Urothelium cell line (cell line): ENCODE measurements at places on chromosomes 6 and 20.

DNA sequence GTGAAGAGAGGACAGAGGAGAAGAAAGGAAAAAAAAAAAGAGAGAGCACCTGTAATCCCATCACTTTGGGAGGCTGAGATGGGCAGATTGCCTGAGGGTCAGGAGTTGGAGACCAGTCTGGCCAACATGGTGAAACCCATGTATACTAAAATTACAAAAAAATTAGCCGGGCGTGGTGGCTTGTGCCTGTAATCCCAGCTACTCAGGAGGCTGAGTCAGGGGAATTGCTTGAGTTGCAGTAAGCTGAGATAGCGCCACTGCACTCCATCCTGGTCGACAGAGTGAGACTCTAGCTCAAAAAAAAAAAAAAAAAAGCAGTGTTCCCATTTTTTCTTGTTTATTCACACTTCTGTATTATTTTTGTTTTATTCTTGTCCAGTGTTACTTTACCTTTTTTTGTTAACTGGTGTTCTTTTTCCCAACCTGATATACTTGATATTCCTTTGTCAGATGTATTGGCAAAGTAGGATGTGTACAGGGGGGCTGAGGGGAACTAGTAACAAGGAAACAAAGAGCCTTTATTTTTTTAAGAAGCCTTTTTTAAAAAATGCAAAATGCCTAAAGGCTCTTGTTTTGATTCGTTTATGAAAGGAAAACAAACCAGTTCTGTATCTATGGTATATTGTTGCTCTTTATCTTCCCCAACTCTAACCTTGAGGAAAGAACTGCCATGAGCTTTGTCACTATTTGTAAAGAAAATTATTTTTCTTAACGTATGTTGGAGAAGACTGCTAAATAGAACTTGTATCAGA is 22.3 kb downstream of the COL19A1 start:
- DNase-seq: no peak

DNA sequence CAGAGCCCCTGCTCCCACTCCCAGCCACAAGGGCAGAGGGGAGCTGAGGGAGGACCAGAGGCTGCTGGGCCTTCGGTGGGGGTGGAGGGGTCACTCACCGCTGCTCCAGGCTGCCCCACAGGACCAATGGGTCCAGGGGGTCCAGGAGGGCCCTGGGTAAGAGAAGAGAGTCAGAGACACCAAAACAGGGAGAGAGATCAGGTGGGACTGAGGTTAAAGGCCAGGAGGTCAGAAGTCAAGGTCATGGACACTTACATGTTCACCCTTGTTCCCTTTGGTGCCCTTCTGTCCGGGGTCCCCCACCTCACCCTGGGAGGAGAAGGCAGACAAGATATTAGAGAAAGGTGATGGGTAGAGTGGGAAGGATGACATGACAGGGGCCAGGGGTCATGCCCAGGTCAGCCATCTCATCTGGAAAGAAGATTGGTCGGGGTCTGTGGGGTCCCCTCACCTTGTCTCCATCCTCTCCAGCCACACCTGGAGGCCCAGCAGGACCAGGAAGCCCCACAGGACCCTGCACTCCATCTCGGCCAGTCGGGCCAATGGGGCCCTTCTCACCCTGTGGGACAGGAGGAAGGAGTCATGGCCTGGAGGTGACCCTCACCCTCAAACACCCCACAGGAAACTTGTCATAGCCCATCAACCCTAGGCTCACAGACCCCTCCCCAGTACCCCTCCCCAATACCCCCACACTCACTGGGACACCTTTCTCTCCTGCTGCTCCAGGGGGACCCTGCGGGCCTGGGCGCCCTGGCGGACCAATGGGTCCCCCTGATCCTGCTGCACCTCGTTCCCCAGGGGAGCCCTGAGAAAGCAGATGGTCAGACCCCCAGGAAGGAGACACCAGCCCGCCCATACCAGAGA is 21.0 kb downstream of the COL11A2 start:
- DNase-seq: no peak

DNA sequence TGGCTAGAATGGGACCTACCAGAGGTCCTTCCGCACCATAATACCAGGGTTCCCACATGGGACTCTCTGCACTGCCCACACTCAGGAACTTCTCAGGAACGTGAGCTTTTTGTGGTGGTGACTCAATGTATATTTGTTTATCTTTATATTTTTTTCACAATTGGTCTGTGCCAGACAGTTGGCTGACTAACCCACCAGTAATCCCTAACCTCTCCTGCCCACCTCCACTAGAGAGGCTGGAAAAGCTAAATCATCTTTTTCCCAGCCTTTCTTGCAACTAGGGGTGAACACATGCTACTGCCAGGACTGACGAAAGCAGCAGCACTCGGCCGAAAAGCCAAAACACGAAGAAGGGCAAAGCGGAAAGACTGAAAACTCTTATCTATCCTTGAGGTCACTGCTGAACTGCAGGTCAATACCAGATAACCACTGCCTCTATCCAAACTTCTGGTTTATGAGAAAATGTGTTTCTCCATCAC is 112.9 kb downstream of the TRERF1 start:
- DNase-seq: peak; percentile 89

DNA sequence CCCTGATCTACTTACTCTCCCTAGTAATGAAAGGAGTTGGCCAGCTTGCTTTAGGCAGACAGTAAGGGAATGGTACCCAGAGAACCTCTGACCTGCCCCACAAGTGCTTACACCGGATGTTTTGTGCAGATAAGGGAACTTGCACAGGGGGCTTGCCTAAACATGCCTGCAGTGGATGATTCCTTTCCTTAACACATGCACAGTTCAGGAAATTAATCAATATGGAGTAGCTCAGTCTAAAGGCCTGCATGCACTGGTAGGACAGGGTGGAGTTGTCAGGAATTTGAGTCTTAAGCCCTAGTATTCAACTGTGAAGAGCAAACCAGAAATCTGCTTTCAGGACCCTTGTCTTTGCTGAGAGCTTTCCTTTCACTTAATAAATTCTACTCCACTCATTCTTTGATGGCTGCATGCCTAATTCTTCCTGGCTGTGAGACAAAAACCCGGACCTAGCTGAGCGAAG is 3.9 kb upstream of the TRIM38 start:
- DNase-seq: no peak

GRCh38 chr6:148398244-148398643 is 55.6 kb downstream of the SASH1 start:
- no peak for DNase-seq

- DNase-seq: no peak
These were observed 74.7 kb downstream of the BTBD3 start for GRCh38 chr20:11992426-11992825.

DNA sequence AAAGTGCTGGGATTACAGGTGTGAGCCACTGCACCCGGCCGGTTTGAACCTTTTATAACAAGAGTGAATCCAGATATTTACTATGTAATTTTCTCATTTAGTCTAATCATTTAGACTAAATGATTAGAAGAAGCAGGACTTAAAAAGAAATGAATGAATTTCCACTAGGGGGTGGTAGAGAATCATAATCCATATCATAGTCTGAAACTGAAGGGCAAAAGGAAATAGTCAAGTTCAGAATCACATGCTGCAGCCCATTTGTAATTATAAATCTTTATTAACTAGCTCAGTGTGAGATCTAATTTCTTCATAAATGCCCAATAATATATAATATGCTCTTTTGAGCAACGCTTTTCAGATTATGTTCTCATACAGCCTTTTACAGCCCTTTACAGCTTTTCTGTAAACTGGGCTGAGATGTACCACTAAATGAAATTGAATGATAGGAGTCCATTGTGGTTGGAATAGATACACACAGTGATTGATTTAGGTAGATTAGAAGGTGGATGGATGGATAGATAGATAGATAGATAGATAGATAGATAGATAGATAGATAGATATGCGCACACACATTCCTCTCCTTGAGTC is 31.8 kb downstream of the PSMB9 start:
- DNase-seq: peak; percentile 34

GRCh38 chr6:1001655-1002349 is 308.9 kb upstream of the EXOC2 start:
- no peak for DNase-seq

DNA sequence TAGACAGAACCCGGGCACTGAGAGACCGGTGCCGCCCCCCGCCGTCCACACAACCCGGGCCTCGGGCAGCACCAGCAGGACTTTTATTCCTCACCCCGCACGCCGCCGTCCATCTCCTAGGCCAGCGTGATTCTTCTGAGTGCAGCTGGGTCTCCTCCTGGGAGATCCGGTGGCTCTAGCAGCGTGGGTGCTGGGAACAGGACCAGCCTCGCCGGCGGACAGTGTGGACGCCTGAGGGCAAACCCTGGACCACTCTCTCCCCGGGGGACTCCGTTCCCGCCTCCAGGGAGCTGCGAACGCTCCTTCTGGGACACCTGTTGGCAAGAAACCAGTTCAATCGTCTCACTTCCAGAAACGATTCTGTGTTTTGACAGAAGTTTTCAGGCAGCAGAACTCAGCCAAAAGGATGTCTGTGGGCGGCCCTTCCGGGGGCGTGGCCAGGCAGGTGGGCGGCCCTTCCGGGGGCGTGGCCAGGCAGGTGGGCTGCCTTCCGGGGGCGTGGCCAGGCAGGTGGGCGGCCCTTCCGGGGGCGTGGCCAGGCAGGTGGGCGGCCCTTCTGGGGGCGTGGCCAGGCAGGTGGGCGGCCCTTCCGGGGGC is 130.7 kb downstream of the DLL1 start:
- peak; percentile 82 for DNase-seq

DNA sequence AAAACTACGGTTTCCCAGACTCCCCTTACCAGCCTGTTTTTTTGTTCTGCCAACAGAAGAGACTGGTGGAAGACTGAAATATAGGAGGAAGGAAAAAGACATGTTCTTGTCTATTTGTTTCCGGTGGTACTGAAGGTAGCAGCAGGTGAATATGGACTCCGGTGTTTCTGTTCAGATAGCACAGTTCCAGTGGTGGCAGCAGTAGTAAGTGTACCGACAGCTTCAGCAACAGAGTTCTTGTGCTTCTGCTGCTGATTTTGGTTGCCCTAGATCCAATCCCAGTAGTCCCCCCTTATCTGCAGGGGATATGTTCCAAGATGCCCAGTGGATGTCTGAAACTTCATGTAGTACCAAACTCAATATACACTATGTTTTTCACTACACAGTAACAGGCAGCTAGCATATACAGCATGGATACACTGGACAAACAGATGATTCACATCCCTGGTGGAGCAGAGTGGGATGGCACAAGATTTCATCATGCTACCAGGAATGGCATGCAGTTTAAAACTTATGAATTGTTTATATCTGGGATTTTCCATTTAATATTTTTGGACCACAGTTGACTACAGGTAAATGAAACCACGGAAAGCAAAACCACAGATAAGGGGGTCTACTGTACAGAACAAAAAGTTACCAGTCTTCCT is 301.8 kb downstream of the BTBD9 start:
- DNase-seq: peak; percentile 23

DNA sequence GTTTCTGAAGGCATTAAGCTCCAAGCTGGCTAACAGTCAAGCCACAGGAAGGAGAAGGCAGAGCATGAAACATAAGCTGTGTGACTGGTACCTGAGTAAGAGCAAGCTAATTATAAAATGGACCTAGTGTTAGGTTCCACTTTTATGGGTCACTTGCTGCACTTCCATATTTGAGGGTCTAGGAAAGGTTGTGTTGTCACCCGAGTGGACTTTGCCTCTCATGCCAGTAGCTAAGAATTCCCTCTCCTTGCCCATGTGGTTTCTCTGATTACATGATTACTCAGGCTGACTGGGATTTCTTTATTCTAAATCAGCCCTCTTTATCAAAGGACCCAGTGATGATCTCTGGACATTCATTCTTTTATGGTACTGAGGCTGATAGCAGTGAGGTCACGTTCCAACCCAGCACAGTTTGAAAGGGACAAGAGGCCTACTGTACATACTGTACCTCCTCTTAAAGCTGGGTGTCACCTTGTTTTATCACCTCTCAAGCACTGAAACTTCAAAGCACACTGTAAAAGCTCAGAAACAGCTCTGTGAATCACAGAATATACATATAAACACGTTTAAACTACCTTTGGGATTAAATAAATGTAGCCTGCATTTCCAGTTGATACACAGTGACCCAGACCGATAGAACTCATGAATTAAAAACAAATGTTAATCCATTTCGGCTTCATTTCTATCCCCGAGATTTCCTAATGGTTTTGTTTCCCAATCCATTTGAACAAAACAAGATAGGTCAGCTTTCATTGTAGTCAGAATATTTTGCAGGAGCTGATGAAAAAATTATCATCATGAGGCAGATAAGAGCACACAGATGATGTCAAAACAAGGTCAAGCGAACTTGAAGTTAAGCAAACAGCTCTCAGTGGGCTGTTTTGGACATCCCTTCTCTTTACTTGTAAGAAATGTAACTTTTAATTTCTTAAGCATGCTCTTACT is 96.5 kb downstream of the ALDH8A1 start:
- no peak for DNase-seq

- peak; percentile 83 for DNase-seq
These were observed 80.3 kb upstream of the CCDC28A start for GRCh38 chr6:138692978-138693909.

- no peak for DNase-seq
These were observed 1.2 kb upstream of the FABP7 start for GRCh38 chr6:122778302-122778701.

DNA sequence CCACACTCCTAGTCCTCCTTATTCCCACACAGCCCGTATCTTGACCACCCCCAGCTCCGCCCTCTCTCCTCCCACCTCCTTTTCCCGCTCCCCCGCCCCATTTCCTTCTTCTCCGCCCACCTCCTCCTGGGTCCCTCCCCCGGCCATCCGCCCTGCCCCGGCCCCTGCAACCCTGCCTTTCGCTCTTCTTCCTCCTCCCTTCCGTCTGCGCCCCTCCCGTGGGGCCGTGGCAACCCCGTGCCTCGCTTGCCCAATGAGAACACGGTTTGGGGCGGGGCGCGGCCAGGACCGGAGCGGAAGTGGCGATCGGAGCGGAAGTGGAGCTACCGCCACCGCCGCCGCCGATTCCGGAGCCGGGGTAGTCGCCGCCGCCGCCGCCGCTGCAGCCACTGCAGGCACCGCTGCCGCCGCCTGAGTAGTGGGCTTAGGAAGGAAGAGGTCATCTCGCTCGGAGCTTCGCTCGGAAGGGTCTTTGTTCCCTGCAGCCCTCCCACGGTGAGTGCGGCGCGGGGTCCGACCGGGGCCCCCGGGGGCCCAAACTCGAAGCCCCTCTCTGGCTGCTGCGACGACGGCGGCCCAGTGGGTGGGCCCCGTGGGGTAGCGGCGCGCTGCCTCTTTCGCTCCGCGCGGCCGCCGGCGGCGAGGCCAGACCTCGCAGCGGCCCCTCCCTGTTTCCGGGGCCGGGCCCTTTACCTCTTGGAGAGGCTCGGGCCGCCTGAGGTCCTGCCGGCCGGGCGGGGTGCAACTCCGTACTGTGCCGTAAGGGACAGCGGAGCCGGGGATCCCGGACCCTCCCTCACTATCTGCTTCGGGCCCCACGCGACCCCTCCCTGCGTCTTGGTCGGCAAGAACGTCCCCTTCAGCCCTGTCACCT is at the start of gene YWHAB:
TSS of gene YWHAB (plus strand) at position 314 of the 874 bp plus-strand sequence. CDS start 15,829 bp downstream, outside the sequence.
- DNase-seq: peak; percentile 100

- DNase-seq: no peak
These were observed 31.0 kb downstream of the KCNQ2 start for GRCh38 chr20:63441136-63442099.

DNA sequence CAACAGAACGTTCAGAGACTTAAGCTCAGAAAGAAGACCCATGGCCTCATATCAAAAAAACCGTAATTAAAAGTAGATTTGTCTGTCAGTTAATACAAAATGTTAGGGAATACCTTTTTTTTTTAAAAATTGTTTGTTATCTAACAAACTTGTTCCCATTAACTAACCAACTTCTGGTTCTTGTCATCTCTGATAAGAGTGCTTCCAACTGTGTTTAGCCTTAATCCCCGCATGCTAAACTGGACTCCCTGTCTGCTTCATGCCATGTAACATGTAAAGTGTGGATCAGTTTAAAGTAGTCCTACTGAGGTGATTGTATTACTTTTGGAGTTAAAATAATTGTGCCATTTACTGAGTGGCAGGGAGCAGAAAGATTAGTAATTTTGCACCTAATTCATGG is 6.3 kb downstream of the JARID2 start:
- no peak for DNase-seq
